Activated T-cell treated with anti-CD3 and anti-CD28 coated beads for 1 hour (primary cell): ENCODE measurements at places on chromosomes 2 and 18.

- no peak for DNase-seq
Observed at GRCh38 chr18:45802814-45803492, 22.5 kb upstream of the SIGLEC15 start.

DNA sequence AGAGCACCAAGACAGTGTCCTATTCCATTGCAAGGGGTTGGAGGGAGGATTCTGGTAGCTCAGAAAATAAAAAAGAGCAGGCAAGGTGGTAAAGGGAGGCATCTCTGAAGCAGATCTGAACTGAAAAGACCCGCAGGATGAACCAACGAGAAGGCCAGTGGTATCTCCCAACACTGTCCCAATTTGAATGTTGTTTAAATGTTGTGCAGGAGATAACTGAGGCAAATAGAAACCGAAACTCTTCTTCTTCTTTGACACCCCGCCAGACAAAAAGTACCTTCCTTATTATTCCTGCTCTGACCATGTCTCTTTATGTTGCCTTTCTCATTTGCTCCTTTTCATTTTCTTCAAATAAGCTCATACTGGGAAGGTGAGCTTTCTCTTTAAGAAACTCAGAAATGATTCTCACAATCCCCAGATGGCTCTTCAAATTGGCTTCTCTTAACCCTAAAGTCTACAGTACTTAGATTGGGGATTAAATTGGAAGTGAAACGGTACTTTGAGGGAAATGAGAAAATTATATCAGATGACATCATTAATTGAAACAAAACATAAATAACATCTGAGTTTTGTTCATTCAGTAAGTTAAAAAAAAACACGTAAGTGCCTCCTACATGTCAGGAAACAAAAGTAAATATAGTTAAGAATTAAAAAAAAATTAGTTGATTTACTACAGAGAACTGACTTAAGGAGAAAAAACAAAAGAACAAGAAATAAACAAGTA lies 143.6 kb downstream of the WDPCP start:
- no peak for DNase-seq

GRCh38 chr2:230326453-230327417 lies at the start of gene SP140L:
Gene SP140L, plus strand, starts transcription at chr2:230327193. Its CDS starts 77 bp downstream, at chr2:230327270.
- DNase-seq: peak; percentile 64

DNA sequence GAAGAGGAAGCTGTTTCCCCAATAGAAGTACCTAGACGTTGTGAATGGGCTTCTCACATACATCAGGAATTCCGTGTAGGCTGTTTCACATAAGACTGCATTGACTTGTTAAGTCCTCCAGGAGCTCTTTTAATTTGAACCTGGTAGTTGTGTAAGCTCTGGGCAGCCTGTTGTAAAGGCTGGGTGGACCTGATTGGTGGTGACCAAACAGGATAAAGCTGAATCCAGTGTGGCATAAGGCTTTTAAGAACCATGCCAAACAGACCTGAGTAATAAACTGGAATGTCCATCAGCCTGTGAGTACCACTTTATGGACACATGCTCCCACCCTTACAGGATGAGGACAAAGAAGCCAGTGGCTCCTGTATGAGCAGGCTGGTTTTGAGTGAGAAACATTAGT lies 24.1 kb downstream of the RMND5A start:
- no peak for DNase-seq

- DNase-seq: peak; percentile 12
Observed at GRCh38 chr18:24659827-24660720, 199.6 kb downstream of the HRH4 start.

DNA sequence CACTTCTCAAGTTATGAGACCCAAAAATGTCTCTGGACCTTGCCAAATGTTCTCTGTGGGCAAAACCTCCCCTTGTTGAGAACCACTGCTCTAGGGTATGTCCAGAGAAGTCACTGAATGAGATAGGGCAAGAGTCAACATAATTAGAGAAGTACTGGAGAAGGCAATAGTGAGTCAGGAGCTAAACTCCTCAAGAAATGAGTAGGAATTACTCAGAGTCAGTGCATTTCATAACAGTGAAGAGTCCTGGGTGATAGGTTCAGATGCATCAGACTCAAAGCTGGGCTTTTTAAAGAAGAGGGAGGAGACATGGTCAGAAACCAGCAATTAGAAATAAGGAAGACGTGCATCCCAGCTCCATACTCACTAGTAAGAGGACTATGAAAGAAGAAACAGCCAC lies 38.6 kb upstream of the IHH start:
- no peak for DNase-seq

DNA sequence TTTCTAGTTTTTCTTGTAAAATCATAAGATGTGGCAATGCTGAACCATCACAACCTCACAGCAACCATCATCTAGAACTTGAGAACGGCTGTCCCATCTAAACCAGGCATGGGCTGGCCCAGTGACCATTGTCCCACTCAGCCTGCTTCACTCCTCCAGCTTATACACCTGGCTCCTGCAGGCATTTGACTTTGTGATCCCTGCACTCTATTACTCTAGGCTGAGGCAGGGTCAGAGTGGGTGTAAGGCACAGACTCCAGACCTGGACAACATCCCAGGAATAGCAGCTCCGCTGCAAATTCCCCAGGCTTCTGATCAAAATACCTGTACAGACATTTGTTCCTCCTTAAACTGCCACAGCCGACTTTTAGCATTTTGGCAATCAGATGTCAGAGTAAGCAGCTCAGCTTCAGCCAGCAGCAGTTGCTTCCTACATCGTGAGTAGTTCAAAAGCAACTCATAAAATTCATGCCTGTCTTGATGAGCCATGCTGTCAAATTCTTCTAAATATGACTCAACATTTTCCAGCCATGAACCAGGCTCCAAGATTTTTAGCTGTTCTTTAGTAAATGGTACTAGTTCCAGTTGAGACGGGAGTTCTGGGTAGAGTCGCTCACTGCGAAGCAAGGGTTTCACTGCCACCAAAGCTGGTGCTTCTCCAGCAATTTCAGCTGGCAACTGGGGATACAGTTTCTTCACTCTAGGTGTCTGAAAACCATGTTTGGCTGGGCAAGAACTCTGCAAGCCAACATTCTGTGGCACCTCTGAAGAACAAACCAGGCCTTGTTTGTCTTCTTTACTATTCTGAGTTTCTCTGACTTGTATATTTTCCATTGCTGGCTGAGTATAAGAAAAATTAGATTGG lies 12.8 kb downstream of the EPG5 start:
- DNase-seq: no peak
